Inflammatory macrophage treated with lipopolysaccharide for 4 hours (primary cell): ENCODE measurements at places on chromosomes 16 and 17.

GRCh38 chr17:3808701-3809100 is 7.7 kb upstream of the ITGAE start:
- DNase-seq: no peak

DNA sequence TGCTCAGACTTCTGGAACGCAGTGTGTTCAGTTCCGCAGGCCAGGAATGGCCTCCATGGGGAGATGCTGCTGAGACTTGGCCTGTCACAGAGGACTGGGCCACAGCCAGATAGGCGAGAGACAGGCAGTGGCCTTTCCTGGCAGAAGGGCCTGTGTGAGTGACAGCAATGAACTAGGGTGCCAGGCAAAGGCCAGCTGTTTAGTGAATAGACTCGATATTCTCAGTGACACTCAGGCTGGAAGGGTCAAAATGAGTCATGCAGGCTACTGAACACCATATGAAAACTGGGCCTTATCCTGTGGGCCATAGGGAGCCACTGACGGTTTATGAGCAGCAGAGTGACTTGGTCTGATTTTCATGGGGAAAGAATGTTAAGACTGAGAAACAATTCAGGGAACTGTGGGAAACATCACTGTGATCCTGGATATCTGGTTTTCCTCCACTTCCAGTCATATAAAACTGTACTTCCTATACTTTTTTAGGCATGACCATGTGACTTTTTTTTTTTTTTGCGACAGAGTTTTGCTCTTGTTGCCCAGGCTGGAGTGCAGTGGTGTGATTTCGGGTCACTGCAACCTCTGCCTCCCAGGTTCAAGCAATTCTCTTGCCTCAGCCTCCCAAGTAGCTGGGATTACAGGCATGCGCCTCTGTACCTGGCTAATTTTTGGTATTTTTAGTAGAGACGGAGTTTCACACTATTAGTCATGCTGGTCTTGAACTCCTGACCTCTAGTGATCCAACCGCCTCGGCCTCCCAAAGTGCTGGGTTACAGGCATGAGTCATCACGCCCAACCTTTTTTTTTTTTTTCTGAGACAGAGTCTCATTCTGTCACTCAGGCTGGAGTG is 5.2 kb upstream of the NUBP1 start:
- DNase-seq: peak; percentile 89

- DNase-seq: no peak
Observed at GRCh38 chr17:44469676-44470075, 33.5 kb downstream of the GPATCH8 start.

- DNase-seq: no peak
Observed at GRCh38 chr17:81538651-81539570, 10.7 kb downstream of the FSCN2 start.

DNA sequence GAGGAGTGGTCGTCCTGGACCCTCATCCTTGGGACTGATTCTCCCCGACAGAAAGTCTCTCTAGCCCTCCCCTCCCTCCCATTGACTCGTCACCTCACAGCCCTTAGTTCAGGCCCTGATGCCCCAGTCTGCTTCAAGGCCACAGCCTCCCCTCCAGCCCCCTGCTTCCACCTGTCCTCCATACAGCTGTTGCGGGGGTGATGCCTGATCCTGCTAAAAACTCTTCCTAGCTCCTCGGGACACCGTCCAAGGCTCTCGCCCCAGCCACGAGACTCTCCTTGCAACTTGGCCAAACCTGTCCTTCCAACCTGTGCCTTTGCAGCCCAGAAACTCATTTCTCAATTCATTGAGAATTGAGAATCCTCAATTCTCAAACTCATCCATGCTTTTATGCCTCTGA is 6.8 kb downstream of the STAC2 start:
- no peak for DNase-seq

DNA sequence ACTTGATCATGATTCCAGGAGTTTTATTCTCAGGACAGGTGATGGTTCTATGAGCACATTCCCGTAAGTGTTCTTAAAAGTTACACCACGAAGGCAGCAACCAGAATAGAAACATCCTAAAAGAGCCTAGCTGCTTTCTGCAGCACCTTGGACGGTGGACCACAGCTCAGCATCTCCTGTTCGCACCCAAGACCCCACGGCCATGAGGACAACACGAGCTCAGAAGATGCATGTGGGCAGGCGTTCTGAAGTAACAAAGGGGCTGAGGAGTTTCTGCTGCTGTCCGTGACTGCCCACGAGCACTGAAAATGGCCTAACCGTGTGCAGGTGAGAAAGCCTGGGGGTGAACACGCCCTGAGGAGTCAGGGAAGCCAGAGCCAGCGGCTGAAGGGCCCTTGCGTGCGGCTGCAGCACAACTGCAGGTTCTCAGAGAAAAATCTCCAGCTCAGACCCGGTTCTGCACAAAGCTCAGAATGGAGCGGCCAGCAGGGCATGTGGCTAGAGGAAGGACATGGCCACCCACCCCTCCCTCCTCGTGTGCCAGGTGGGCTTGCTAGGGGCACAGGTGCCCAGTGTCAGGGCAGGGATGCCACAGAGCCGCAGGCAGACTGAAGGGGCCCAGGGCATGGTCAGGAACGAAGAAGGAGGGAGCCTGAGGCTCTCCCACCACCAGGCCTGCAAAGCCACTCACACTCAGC is 10.8 kb upstream of the C16orf95 start:
- no peak for DNase-seq

- DNase-seq: no peak
Observed at GRCh38 chr17:72191921-72192799, 71.3 kb downstream of the SOX9 start.

GRCh38 chr17:40910441-40910841 is 25.4 kb upstream of the KRT20 start:
- no peak for DNase-seq

DNA sequence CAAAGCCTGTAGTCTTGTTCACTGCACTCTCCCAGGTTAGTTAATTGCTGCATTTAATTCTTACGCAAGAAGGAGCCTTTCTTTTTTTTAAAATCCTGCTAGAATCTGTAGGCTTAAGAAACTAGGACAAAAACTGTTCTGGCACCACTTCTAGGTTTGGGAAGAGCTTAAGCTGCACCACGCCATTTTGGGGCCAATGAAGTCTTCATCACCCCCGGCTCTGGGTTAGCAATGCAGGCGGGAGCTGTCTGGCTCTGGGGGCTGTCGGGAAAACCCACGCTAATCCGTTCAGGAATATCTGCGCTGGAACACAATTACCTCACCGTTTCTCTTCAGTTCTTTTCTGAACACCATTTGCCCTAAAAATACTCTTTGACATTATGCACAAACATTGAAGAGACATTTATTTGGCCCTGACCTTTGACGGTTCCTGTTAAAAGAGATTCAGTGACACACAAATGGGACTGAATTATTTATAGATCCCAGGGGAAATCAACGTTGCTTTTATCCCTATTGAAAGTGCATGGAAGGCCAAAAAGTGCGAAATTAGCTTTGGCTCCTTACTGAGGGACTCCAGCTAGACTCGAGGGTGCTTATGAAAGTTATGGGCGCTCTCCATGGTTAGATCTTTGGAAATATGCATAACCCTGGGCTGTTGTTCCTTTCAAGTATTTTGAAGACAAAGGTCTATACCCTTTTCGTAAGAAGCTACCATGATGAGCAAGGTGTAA is 249.2 kb downstream of the HAPSTR1 start:
- DNase-seq: no peak

GRCh38 chr16:29158785-29159184 is 173.9 kb downstream of the LAT start:
- DNase-seq: no peak

DNA sequence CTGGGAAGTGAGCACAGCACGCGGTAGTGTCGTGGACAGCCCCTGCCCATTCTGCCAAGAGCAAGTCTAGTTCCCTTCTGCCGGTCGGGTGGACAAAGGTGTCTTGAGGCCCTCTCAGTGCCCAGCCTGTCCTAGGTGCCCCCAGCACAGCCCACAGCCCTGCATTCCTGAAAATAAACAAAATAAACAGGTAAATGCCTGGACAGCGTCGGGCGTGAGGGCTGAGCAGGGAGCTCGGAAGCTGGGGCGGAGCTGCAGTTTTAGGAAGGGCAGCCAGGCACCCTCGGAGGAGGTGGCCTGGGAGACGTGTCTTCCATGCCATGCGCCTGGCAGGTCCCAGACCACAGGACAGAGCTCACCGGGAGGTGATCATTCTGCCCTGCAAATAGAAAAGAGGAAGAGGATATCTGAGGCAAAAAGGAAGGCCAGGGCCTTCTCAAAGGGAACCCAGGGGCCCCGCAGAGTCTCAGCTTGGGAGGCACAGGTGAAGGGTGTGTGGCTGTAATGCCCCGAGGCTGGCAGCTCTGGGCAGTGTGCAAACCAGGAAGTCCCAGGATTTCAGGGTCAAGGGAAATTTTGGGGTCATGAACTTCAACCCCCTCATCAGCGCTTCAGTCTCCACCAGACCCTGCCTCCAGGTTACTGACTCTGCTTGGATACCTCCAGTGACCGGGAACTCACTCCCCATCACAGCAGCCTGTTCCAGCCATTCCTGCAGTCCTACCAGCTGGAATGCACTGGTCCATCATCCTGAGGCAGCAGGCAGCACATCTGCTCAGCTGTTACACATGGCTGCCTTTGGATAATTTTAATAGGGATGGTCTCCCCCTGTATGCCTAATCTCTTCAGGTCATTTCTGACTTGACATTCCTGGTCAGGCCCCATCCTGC is 1.7 kb downstream of the ZNF469 start:
- DNase-seq: no peak

GRCh38 chr17:59832883-59833379 is 59.8 kb downstream of the TUBD1 start:
- DNase-seq: no peak

DNA sequence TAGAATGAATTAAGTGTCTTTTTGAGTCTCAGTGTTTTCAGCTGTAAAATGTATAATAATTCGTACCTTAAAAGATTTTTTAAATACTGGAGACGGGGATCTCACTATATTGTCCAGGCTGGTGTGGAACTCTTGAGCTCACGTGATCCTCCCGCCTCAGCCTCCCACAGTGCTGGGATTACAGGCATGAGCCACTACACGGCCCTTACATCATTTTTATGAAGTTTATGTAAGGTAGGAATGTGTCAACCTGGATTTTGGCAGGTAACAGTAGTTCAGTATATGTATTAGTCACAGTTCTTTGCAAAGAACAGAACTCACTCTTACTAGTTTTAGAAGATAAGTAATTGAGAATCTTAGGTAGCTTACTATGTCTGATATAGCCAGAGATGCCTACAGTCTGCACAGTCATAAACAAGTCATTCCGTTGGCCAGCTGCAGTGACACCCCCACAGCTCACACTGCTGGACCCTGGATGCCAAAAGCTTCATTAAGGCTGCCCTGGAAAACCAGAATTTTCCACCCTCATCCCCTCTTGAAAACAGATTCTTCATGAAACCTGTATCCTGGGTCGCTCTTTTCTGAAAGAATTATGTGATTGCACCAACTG is 583 bp upstream of the COX6A2 start:
- no peak for DNase-seq

DNA sequence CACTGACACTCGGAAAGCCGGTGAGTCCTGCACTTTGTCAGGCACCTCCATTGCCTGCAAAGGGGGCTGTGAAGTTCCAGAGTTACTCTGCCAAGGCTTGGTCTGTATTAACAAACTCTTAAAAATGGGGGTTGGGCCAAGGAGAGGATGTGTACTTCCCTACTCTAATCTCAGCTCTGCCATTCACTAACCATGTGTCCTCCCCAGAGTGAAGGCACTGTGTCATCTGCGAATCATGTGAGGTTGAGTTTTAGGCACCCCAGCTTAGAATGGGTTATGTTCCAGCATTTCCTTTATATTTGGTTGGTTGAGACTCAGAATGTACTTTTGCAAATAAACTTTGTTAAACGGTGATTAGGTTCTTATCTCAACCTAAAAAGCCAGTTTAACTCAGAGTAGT is 24.9 kb downstream of the ERCC4 start:
- peak; percentile 49 for DNase-seq

DNA sequence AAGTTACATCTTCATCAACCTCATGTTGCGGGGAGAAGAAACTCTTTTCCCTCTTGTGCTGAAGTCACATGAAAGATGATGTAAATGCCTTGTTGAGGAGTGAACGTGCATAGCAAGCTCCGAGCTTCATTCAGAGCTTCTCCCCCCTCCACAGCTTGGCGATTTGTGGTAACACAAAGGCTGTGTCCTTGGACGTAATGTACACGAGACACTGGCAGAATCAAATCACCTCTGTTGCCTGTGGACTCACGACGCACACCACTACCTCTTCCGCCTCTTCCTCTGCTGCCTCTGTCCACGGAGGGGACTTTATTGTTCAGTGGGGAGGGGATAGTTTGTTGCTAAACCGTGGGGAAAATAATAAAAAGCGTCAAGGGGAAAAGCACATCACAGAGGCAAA is 54.9 kb upstream of the CHMP6 start:
- DNase-seq: no peak

DNA sequence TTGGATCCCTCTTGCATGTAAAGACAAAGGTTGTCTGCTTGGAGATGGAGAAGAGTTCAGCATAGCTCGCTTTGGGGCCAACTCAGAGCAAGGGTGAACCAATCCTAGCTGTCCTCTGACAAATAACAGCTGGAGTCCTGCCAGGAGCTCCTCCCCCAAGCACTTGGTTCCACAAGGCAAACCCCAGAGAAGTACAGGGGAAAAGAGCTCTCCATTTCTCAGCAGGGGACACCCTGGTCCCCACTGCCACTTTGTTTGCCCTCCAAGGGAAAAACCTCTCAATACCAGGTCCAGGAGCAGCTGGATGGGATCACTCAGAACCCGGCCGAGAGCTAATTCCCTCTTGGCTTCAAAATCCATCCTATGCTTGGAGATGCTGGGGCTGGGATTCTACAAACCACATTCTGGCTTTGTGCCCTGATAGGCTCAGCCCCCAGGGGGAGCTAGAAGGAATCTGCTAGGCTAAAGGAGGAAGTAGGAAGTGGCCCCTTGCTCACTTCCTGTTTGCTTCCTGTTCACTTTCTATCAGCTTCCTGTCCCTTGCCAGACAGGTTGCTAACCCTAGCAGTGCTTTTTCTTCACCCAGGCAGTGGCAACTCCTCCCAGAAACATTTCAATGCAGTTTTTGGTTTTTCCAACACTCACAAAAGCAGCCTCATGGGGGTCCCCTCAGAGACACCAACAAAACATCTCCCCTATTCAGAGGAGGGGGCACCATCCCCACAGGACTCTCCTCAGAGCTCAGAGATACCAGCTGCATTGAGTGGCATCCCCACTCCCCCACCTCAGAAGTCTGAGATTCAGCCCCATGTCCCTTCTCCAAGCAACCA is 30.7 kb downstream of the CDRT4 start:
- peak; percentile 51 for DNase-seq

GRCh38 chr17:66287911-66288310 is 14.5 kb upstream of the PRKCA start:
- DNase-seq: no peak
